WTC11 (cell line): ENCODE measurements at places on chromosomes 7 and 10.

DNA sequence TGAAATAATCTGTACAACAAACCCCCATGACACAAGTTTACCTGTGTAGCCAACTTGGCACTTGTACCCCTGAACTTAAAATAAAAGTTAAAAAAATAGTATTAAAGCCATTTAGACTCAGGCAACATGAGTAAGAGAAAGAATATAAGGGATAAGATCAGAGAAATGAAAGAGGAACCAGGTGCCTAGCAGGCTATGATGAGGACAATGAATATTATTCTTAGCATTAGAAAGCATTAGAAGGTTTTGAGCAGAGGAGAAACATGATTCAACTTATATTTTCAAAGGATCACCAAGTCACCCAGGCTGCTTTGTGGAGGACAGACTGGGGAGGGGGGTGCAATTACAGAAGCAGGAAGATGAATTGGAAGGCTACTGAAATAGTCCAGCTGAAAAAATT lies 48.1 kb upstream of the TES start:
- no peak for DNase-seq

- no peak for DNase-seq
These were observed 64.8 kb upstream of the DNAJB6 start for GRCh38 chr7:157271991-157272324.

GRCh38 chr10:89836840-89837164 lies 135.4 kb downstream of the KIF20B start:
- no peak for DNase-seq

DNA sequence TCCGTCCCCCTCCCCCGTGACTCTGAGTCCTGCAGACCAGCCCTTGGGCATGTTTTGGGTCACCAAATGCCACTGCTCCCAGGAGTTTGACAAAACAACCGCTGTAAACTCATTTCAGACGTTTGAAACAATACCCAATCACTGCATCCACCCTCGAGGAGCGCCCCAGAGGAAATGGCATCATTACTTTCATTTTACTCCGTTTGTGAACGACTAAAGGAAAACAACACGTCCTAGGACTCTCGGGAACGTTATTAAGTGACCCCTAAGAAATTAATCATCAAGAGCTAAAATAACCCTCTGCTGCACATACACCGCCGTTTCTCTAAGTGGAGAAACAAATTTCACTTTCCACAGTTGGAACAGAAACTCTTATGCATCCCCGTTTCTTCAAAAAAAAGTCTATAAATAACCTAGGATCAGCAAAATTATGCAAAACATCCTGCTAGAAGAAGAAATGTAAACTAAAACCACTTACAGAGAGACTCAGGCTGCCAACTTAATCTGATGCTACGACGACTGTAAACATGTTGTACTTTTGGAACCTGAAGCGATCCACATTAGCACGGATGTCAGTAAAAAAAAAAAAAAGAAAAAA lies 109.9 kb upstream of the EFCAB10 start:
- no peak for DNase-seq

GRCh38 chr7:140440593-140440992 lies 36.7 kb downstream of the RAB19 start:
- DNase-seq: no peak

DNA sequence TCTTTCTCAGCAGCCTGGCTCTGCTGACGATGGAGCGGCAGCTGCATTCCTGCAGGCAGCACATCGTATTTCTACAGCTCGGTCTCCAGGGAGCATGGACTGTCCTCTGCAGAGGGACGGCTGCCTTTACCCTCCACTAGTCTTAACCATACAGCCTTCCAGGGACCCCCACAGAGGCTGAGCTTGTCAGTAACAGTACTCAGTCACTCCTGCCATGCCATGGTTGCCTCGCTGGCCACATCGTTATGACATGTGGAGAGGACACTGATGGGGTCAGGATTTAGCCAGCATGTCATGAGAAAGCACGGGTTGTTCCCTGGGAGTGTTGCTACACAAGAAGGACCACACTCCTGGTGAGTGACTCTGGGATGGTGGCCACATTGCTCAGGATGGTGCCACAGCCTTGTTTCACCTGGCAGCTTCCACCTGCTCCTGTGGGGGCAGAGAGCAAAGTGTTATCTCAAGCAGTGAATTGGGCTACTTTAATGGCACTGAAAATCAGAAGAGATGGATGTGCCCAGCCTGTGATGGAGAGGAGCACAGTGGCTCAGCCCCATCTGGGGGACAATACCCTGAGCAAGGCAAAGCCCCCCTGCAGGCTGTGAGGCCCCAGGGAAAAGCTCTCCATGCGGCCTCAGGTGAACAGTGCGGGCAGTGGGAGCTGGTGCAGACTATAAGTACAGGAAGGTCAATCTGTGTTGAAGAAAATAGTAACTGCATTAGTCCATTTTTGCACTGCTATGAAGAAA lies 443.9 kb downstream of the TCERG1L start:
- DNase-seq: no peak

DNA sequence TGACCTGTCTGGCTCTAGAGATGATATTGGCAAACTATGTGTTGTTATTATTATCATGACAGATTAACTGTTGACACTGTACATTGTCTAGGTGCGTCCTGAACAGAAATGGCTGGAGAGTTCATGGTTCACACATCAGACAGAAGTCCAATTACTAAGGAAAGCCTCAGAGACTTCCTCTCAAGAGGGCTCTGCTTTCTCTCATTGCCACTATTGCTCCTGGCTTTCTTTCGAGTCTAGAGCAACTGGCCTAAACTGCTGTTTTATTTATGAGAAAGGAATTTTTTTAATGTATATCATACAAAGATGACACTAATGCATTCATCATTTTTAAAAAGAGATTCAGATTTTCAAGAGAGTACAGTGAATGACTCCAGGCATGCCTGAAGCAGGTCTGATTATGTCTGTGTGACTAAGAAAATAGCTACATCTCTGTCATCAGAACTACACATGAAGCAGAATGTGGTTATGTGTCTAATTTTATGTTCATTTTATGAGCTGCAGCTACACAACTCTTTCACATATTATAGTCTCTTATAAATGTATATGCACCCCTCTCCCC lies 30.4 kb downstream of the NRCAM start:
- DNase-seq: no peak
